ENCODE measurements at places on chromosomes 1 and 21.

- ATAC-seq, result peak; percentile 75
Observed at GRCh38 chr1:92961896-92962752, 862 bp upstream of the DIPK1A start.

DNA sequence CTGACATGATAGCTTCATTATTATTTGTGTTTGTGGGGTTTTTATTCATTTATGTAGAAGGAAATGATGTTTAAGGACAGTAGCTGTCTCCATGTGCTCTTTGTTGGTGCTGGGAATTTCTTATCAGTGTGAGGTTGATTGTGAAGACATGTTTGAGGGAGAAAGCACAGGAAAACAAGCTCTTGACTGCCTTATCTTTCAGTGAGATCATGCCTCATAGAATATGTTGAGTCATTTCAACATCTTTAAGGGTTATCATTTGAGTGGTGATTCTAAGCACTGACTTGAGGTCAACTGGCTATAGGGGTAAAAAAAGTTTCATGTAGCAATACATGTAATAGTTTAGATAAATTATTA is 405.1 kb upstream of the ADAMTS5 start:
- no peak for ATAC-seq

DNA sequence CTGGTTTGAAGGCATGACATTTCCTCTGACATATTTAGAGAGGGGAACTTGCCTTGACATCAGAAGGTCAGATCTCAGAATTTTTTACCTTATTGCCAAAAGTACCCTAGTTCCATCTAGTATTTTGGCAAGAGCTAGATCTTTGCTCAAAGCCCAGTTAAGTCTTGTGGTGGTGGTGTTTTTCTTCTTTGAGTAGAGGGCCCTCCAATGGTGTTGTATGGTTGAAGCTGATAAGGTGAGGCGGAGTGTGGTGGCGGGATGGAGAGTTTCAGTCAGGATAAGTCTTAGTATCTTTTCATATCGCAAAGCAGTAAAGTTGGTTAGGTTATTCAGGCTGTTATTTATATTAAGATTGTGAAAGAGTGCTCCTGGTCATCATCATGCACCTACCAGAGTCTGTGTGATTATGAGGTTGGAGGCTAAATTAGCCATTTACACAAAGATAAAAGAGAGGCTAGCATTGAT is 20.1 kb upstream of the MACF1 start:
- no peak for ATAC-seq

- no peak for ATAC-seq
Observed at GRCh38 chr1:84644472-84644871, 45.8 kb downstream of the SSX2IP start.

DNA sequence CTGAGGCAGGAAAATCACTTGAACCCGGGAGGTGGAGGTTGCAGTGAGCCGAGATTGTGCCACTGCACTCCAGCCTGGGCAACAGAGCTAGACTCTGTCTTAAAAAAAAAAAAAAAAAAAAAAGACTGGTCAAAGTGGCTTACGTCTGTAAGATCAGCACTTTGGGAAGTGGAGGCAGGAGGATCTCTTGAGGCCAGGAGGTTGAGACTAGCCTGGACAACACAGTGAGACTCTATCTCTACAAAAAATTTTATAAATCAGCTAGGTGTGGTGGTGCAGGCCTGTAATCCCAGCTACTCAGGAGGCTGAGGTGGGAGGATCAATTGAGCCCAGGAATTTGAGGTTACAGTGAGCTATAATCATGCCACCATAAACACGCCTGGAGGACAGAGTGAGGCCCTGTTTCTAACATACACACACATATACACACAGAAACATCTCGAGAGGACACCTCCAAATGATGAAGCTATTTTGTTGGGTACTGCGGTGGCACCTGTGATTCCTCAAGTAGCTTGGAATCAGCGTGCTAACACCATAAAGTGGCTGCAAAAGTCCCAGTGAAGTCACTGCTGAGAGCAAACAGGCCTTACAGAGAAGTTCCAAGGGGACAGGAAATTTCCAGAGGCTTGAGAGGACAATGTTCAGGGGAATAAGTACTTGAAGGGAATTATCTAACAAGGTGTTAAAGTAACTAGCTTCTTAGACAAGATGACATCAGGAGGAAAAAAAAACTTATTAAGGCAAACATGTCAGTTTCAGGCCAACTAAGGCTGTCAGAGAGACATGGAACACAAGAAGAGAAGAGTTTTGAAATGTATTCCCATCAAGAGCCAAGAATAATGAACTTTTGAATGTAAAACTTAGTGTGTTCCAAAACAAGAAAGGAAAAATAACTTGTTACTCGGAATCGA is 1.3 kb downstream of the NADK start:
- no peak for ATAC-seq

GRCh38 chr21:35222021-35222420 is 172.9 kb upstream of the RUNX1 start:
- ATAC-seq, result no peak

DNA sequence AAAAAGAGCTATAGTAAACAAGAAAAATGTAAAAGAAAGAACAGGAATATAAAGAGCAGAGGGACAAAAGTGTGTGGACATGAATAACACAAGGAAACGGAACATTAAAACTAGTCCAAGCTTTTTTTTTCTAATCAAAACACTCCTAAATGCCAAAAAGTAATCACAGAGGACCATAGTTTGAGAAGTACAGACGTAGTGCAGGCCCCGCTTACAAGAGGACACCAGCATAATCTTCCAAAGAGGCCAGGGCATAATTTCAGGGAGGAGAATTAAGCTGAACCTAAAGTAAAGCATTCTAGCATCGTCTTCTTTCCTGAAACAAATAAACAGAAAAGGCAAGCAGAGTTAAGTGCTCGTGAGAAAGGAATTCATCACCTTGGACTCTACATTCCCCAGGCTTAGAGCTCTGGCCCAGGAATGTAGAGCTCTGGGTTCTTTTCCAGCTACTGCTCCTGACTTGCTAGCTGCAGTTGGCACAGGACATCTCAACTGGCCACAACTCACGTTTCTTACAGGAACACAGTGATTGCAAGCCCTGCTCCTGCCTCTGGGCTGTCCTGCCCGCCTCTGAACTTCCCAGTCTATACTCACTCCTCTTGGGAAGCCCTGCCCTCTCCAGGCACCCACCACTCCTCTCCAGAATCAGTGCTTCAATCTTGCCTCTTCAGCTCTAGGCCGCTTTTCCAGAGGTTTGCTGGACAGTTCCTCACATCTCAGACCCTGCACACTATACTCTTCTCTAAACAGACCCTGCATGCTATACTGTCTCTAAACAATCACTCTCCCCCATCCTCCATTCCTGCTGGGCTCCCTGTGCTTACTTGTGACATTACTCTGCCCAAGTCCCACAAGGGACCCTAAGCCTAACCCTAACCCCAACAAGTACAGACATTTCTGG is 9.8 kb downstream of the RGS8 start:
- ATAC-seq, result no peak

- no peak for ATAC-seq
Observed at GRCh38 chr1:166685200-166685599, 154.1 kb upstream of the POGK start.

DNA sequence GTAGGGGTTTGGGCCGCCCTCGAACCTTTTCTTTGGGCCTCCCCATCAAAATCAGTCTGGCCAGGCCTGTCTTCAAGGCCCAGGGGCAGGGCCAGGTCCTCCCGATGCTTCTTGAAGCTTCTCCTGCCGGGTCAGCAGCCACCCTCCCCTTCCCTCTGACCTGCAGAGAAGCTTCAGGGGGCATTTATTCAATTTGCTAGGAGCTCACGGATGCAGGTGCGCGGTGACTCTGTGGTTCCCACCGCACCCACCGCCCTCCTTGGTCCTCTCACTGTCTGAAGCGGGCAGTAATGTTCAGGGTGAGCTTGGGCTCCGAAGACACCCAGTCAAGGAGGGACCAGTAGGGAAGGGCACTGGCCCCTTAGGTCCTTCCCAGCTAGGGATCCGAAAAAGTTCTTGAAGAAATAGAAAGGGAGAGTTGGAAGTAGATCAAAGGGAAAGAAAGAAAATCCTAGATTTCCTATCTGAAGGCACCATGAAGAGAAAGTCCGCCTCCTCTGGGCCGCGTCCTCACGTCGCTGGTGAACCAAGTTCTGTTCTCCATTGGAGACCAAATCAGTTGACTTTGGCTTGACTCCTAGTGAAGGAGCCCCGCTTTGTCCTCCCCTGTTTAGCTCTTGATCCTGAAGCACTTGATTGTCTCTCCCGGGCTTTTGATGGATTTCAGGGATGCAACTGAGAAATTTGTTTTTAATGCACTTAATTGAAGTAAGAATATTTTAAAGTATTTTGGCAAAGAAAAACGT is 8.7 kb upstream of the RNU1-2 start:
- peak; percentile 15 for ATAC-seq

- ATAC-seq, result no peak
Observed at GRCh38 chr1:167862432-167863076, 51.4 kb downstream of the ADCY10 start.

DNA sequence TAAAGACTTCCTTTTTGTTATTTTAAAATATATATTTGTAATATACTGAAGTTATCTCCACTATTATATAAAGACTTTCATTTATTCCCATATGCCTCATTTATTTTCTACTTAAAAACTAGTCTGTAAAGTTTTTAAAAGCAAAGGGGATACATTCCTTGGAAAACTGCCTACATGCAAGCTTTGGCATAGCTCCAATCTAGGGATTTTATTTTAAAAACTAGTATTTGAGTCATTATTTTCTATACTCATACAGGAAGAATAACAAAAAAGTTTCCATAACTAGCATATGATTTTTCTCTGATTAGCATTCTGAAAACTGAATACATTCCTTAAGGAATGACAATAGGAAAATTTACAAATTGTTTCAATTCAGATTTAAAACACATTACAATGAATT is 88.9 kb downstream of the COL24A1 start:
- no peak for ATAC-seq

DNA sequence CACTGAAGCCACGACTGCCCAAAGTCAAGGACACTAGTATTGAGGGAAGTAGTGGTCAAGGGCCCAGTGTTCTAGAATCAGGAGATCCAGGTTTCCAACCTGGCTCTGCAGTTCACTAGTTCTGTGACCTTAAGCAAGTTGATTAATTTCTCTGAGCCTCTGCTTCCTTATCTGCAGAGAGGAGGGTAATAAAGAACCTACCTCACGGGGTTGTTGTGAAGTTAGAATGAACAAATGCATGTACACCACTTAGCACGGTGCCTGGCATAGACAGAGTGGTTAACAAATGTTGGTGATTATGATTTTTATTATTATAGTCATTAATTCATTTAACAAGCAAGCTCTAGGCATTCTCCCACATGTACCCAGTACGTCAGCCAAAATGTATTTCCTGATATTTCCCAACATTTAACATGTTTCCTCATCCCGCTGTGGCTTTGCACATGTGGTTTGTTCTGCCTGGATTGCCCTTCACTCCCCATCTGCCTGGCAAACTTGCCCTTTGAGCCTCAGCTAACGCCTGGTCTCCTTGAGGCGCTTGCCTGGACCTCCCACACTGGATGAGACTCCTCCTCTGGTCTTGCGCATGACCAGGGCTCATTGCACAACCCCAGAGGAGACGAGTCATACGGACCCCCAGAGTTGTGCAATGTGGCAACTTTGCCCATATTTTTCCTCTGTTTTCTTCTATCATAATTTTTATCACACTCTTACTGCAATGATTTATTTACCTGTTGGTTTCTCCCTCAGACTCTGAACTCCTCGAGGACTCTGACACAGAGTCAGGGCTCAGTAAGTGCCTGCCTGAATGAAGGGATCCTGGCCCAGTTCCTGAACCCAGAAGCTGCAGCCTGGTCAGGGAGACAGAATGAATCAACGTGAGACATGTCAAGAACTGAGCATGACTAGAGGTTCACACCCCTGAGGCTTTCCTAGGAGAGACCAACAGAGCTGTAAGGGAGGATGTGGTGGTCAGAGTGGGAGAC is 20.7 kb upstream of the MFSD2A start:
- peak; percentile 80 for ATAC-seq

- no peak for ATAC-seq
Observed at GRCh38 chr1:245398180-245398579, 243.4 kb downstream of the KIF26B start.

DNA sequence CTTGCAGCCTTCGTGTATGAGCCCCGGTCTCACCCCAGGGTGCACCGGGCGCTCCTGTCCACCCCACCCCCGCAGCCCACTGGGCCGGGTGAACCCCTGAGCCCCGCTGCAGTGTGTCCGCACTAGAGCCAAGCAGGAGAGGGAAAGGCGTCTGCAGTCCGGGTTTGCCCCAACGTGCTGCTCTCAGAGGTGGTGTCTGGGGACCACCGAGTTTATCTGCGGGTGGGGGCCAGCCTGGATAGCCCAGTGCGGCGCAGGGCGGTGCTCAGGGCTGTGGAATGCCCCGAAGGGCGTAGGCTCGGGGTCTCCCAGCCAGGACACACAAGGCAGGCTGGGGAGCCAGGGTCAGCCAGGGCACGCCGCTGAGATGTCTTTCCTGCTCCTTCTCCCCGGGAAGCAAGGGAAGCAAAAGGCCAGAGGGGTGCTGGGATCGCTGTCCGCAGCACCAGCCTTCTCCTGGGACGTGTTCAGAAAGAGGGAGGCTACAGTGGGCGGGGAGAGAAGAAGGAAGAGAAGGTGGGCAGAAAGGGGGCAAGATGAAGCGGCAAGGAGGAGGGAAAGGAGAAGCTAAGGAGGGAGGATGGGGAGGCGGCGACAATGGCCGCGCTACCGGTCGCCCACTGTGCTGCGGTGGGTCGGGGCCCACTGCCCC is 56.6 kb downstream of the MAB21L3 start:
- ATAC-seq, result peak; percentile 7

GRCh38 chr1:241696172-241696814 is 44.2 kb downstream of the WDR64 start:
- ATAC-seq, result no peak

GRCh38 chr1:116682641-116683221 is 15.2 kb upstream of the IGSF3 start:
- peak; percentile 67 for ATAC-seq

GRCh38 chr1:172390683-172391551 is 29.6 kb upstream of the C1orf105 start:
- ATAC-seq, result peak; percentile 70

DNA sequence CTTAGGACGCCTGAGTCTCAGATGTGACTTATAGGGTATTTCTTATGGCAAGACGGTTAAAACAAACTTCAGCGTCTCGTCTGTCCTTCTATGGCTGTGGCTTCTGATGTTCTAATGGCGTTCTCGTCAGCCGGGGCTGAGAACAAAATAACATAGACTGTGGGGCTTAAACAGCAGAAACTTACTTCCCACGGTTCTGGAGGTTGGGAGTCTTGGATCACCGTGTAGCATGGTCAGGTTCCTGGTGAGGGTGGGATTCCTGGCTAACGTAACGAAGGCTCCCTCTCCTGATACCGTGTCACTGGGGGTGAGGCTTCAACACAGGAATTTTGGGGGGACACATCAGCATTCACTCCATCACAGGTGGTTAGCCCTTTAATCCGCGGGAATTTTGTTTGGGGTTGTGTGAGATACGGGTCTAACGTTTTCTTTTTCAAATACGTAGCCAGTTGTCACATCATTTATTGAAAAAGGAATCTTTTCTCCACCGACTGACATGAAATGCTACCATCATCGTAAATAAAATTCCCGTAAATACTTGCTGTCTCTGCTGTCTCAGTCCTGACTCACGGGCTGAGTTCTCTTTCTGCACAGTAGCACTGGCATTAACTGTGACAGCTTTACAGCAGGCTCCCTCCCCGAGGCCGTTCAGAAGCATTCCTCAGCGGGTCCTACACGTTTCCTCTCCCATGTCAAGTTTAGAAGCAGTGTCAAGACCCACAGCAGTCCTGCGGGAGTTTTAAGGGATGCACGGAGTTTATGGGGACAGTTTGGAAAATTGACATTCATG is 8.1 kb upstream of the POFUT2 start:
- ATAC-seq, result no peak

- no peak for ATAC-seq
Observed at GRCh38 chr1:17546946-17547670, 7.6 kb downstream of the ARHGEF10L start.
